GF-D8 (cell line): ENCODE measurements at places on chromosomes 11 and 22.

DNA sequence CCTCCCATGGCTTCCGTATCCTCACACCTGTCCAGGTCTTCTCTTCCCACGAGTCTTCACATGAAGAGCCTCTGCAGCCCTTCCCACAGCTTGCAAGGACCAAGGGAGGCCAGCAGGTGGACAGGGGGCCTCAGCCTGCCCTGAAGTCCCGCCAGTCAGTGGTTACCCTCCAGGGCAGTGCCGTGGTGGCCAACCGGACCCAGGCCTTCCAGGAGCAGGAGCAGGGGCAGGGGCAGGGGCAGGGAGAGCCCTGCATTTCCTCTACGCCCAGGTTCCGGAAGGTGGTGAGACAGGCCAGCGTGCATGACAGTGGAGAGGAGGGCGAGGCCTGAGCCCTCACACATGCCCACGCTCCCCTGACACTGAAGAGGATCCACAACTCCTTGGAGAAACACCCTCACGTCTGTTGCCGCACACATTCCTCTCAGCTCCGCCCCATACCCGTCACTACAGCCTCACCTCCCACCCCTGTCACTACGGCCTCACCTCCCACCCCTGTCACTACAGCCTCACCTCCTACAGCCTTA lies 8.3 kb downstream of the SSH3 start:
- no peak for DNase-seq

- DNase-seq, result no peak
These were observed 68.4 kb downstream of the MYEOV start for GRCh38 chr11:69362315-69362714.

GRCh38 chr22:38239101-38239761 lies 33.6 kb downstream of the TMEM184B start:
- no peak for DNase-seq

- no peak for DNase-seq
These were observed 213.3 kb downstream of the MN1 start for GRCh38 chr22:27588268-27588667.

DNA sequence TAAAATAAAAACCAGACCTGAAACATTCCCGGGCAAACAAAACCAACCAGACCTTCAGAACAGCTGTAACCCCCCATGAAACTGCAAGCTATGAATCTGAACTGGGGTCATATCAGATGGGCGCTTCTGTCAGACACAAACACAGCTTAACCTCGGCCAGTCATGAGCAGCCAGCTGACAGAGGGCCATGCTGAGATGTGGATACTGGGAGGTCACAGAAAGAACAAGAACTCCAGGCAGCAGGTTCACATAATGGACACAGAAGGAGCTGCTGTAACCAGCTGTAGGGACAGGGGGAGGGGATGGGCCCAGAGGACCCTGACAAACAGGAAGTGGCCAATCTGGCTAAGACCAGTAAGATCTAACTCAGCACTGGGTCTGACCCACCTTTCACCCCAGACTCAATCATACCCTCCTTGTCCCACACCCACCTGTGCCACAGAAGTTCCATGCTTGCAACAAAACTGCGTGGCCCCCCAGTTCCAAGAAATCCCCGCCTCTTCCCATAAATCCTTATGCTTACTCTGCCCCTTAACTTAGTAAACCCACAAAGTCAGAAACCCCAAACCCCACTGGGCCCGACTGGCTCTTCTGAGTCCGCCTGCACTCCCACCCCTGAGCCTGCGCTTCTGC lies 4.0 kb downstream of the APOL4 start:
- peak; percentile 69 for DNase-seq

GRCh38 chr11:119803726-119804294 lies 74.8 kb upstream of the NECTIN1 start:
- no peak for DNase-seq

DNA sequence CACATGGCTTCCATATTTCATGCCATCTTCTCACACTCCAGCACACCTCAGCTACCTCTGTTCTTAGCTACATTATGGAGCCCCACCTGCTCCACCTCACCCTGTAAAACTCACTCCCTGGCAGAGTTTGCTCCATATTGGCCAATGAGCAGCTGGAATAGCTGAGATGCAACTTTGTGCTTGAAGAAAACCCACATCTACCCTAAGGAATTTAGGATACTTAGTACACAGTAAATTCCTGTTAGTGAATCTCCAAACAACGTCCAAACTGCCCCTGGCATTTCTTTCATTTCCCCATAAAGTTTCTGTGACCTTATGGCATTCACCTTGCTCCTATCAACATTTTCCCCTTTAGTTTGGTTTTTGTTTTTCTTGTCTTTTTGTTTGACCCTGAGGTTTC lies 2.2 kb upstream of the VWCE start:
- no peak for DNase-seq

DNA sequence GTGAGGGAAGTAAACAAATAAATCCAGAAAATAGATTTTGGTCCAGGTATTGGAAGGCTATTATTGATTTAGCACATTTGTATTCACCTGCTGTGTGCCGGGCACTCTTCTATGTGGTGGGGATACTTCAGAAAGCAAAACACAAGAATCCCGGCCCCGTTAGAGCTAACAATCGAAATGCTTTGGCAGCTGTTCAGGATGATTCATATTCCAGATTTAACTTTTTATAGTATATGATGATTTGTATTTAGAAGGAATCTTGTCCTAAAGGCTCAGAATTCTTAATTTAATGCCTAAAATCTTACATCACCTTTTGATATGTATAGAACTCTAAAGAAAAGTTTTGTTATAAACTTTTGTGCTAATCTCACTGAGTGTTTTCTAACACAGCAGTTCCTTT lies 28.0 kb downstream of the ZC3H12C start:
- no peak for DNase-seq

GRCh38 chr11:73931039-73931645 lies 19.7 kb upstream of the DNAJB13 start:
- DNase-seq, result peak; percentile 12

DNA sequence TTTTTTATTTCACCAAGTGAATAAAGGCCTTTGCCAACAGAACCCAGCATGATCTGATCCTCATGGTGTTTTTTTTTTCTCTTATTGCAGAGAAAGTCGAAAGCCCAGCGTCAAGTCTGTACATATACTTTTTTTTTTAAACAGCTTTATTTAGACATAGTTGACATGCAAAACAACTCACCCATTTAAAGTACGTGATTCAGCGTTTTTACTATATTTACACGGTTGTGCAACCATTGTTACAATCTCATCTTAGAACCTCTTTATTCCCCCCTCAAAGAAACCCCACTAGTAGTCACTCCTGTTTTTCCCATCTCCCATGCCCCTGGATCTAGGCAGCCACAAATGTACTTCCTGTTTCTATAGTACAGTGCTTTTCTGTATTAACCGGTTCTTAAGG lies 20.6 kb upstream of the AP1B1 start:
- DNase-seq, result no peak
